ENCODE measurements at places on chromosomes 13 and 19. TPM values are rescaled to one million over a fixed set of nuclear protein-coding genes. Genes with fewer than 3 reads are reported as not detected.

DNA sequence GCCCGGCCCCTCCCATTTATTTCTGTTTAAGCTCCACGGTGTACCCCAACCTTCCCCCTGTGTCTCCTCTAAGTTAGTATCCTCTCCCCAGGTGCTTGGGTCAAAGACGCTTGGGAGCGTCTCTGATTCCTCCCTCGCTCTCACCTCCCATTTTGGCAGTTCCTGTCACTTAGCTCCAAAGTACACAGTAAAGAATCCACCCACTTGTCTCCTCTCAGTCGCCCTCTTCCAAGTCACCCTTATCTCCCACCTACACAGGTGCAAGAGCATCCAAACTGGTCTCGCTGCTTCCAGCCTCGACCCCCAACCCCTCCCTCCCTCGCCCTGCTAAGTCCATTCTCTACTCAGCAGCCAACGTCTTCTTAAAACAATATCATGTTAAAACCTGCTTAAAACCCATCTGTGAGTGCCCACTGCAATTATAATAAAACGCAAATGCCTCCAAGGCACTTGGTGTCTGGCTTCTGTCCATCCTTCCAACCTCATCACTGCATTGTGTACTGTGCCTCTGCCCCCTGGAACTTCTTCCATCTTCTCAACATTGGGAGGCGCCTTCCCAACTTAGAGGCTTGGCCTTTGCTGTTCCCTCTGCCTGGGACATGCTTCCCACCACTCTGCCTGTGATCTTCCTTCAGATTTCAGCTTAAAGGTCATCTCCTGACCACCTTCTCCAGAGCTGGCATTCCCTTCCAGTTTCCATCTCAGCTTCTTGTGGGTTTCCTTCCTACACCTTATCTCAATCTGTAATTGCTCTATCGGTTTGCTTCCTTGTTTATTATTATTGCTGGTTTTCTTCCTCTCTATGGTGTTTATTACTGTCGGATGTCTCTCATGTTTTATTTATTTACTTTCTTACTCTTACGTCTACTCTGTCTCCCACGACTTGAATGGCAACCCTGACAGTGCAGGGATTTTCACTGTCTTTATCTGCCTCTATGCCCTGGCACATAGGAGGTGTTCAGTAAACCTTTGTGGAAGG lies 9.5 kb upstream of the KLK14 start:
- no peak for DNase-seq

SIGLEC9 gene
- total RNA-seq: 1.7 TPM

- DNase-seq: no peak
Measured at GRCh38 chr19:28500982-28501630, 711.8 kb downstream of the UQCRFS1 start.

DNA sequence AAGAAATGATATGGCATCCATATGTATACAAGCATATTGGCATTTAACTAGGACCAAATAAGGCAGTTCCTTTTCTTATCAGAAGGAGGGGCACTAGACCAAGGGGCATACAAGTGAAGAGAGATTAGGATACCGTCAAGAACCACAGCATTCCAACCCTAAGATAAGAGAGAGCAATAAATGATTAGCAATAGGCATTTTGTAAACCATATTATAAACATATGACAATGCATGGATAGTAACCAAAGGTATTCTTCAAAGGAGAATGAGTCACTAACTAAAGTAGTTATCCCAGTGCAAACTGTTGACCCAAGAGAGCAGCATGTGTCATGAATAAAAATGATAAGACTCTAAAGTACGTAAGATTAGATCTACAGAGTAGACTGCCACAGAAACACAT lies 500.9 kb upstream of the HTR2A start:
- DNase-seq: no peak

- no peak for DNase-seq
Measured at GRCh38 chr19:12995596-12996405, 526 bp downstream of the NFIX start.

Data from Right ventricle myocardium superior (tissue), 1 donor.